ENCODE measurements at places on chromosomes 12 and 14.
A peak's percentile ranks its signal among the peaks of the same experiment; 100 is the strongest.

DNA sequence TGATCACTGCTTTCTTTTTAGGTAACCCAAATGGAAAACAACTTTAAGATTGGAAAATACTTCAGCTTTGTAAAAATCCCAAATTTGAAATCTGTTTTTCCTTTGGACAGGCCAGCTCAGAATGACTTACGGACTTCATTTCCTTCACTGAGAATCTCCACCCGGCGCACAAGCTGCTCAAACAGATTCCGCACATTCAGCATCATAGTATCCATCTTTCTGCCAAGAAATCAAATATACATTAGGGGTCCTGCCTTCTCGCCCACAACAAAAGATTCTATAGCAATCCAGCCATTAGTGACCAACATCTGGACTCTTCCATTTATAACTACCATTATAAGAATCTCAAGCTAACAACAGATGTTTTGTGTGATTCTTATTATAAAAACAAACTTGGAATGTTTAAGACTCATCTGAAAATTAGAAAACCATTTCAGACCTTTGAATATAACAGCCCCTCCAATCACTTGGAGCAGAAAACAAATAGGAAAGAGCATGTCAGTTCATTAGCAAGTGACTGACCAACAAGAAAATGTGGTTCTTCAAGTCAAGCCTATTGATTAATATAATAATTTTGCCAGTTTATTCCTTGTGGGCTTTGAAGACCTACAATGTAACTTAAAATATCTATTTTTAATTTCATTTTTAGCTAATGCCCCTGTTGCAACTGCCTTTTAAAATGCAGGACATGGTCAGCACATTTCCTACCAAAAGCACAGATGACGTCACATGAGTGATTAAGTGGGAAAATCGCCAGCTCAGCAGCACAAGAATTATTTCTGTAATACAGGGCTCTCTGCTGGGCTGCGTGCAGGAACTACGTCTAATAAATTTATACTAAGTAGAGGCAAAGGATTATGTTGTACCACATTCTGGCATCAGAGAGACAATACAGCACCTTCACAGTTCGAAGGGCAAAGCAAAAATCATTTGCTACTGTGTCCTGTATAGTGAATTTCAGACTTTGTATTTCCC is 8.5 kb downstream of the RACGAP1 start:
- no peak for DNase-seq

GRCh38 chr12:52452101-52452500 is at the start of gene KRT6B:
KRT6B (minus strand) TSS chr12:52452146; CDS start chr12:52452078, 68 bp downstream.
- DNase-seq: no peak

DNA sequence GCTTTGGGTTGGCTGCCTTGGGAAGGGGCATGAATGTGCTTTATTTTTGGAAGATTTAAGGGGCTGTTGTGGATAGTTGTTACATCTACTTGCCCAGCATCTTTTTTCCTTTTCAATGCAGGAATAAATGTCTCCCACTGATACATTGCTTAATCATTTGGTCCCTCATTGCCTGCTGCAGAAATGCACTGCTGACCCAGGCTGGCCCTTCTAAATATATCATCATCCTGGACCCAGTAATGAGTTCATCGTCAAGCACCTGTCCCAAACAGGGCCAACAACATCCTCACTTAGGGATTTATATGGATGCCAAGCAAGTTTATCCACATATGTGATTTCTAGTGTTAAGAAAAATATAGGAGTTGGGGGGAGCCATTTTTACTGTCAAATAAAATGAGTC is 67.2 kb downstream of the ASCL1 start:
- DNase-seq: no peak

DNA sequence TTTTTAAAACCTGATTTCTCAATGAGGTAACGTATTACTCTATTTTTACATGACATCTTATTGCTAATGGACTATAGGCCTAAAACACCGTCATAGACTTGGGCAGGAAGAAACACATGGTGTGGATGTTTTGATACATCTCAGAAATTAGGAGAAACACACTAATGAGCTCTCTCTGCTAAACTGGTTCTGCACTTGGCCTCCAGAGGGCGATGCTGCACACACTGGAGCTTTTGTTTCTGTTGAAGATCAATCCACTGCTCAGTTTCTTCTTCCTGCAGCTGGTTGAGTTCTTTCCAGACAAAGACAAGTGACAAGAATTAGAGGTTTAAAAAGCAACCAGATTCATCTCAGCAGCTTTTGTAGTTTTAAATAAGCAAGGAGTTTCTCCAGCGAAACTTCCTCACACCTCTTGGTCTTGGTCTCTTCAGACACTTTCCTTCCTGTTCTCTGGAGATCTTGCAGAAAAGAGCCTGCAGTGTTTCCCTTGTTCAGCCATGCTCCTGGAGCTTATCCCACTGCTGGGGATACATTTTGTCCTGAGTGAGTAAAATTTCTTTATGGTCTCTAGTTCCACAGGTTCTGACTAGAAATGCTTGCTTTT is 178.5 kb upstream of the OR4E1 start:
- peak; percentile 52 for DNase-seq

DNA sequence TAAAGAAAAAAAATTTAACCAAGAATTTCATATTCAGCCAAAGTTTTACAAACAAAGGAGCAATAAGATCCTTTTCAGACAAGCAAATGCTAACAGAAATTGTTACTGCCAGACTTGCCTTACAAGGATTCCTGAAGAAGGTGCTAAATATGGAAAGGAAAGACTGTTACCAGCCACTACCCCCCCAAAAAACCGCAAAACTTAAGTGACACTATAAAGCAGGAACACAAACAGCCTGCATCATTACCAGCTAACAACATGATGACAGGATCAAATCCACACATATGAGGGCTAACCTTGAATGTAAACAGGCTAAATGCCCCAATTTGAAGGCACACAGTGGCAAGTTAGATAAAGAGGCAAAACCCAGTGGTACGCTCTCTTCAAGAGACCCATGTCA is 55.7 kb downstream of the APOBEC1 start:
- DNase-seq: no peak

DNA sequence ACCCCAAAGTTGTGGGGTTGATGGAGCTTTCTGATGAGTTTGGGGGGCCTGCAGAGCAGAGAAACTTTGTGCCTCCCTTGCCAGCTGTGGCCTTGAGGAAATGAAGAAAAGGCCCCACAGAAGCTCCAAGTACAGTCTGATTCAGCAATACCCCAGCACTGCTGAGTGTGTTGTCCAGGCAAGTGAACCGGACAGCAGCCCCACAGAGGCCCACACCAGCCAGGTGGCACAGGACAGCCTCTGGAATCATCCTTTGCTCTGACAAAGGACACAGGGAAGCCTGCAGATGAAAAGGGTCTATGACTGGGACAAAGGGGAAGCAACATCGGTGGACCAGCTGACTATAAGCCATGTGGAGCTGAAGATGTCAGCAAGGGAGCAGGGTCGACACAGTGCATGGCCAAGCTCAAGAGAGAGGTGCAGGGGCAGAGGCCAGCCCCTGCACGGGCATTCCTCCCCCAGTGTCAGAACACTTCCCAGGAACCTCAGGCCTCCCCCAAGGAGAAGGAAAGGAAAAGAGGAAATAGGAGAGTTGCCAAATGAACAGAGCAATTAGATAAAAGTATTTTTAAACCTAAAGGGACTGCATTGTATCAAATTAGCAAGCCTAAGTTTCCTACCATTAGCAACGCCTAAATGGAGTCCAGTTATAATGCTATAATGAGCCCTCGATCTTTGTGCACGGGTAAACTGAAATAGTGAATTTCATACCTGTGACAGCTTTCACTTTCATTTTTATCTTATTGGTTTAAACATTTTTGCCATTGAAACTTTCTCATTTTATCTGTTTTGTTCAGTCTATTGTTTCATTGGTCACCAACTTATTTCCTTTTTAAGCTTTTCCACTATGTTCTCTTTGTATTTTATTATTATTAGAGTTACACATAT is 46.3 kb upstream of the PTGDR start:
- no peak for DNase-seq
